ENCODE measurements at places on chromosomes 11 and 22.

- DNase-seq: no peak
These were observed 3.2 kb downstream of the DBX1 start for GRCh38 chr11:20156876-20157613.

DNA sequence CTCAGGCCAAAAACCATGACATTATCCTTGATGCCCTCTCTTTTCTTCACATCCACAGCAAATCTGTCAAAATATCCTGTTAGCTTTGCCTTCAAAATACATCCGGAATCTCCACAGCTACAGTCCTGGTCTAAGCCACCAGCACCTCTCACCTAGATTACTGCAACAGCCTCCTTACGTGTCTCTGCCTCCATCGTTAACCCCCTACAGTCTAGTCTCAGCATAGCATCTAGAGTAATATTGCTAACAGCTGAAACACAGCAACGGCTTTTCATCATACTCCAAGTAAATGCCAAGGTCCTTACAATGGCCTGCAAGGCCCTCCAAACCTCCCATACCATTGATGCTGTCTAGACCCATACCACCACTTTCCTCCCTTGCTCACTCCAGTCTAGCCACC is 4.4 kb downstream of the TSG101 start:
- DNase-seq: no peak

- DNase-seq: no peak
These were observed at the start of gene OR52E6 for GRCh38 chr11:5841797-5842196. Gene OR52E6, minus strand, starts transcription at chr11:5841897. Its CDS starts 0 bp downstream, at chr11:5841897.

DNA sequence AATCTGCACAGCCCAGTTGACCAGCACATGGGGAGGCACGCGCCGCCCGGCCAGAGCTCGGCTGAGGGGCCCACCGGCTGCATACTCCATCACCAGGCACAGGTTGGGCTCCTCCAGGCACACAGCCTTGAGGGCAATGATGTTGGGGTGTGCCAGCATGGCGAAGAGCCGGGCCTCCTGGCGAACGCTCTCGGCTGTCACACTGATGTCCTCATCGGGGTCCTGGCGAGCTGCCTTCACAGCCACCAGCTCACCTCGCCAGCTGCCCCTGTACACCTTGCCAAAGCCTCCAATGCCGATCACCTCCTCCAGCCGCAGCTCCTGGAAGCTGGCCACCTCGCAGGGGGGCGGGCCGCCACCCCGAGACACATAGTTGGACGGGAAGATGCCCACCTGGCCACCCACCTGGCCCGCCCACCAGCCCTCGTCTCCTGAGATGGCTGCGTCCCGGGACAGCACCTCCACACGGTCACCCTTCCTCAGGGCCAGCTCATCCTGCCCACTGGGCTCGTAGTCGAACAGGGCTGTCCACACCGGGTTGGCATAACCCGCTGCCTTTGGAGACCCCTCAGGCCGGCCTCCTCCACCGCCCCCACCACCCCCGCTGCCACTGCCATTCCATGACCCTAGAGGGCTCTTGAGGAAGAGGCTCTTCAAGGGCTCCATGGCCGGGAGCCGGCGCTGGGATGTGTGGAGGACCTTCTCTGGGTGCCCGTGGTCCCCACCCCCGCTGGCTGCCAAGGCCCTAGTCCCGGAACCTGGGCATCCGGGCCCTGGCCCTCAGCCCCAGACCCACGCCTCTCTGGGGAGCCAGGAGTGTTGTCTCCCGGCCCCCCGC is 711 bp downstream of the MAP3K11 start:
- DNase-seq: peak; percentile 24

GRCh38 chr22:40638261-40638660 is 1.7 kb upstream of the MRTFA start:
- no peak for DNase-seq

DNA sequence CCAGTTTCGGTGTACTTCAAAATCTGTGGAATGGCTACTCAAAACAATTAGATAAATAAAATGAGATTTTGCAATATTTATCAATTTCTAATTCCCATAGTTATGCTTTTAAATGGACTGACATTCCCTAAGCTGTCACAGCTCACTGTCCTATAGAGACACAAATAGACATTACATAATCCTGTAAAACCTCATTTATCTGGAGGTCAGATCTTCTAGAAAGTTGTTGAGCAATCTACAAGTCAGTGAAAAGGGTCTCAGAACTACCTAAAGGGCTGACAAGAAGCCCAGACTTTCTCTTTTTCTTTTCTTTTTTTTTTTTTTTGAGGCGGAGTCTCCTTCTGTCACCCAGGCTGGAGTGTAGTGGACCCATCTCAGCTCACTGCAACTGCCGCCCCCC is 12.0 kb downstream of the ALG8 start:
- DNase-seq: no peak

GRCh38 chr11:83914995-83915394 is 628.8 kb upstream of the CCDC90B start:
- no peak for DNase-seq

- DNase-seq: peak; percentile 41
These were observed at the start of gene SEZ6L for GRCh38 chr22:26169315-26170111. Gene SEZ6L, plus strand, starts transcription at chr22:26169462. Its CDS starts 208 bp downstream, at chr22:26169670.

GRCh38 chr11:57370251-57370650 is 10.7 kb downstream of the PRG3 start:
- DNase-seq: no peak

DNA sequence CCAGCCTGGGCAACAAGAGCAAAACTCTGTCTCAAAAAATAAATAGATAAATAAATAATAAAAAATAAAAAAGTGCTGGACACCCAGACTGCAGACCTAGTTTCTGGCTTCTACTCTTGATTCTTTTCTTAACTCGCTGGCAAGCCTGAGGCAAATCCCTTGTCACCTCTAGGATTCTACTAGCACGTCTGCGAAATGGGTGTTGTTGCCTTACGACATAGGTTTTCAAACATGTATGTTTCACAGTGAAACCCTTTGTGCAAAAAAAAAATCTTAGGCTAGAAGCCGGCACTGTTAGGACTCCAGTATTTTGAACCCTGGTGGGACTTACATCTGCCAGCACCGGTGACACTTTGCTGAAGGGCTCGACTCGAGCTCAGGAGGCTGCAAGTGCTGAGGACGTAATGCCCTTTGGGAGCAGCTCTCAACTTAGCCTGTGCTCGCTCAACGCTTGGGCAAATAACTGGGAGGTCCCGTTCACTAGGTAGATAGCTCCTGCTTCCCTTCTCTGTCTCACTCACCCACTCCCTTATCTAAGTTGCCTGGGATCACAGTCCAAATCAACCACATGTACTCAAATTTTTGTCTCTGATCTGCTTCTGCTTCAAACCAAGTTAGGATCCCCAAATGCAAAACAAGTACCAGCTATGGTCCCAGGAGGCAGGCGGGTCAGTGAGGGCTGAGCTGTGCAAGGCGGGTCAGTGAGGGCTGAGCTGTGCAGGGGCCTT is 34.7 kb upstream of the MYH9 start:
- DNase-seq: no peak

GRCh38 chr22:49188091-49188490 is 639.6 kb downstream of the BRD1 start:
- DNase-seq: no peak

DNA sequence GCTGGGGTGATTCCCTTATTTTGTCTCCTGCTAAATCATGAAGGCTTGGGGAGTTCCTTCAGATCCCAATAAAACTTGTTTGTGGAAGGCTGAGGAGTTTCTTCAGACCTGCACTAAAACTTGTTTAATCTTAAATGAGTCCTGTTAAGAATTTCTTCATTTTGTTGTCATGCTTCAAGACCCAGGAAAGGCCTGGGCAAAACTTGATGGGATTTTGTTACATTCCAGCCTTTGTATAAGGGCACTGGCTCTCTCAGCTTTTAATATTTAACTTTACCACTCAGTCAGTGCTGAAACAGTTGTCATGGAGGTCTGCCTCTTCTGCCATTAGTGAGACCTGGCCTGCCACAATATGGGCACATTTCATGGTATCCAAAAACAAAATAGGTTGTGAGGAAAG is 699.0 kb downstream of the ETS1 start:
- DNase-seq: no peak

- DNase-seq: no peak
These were observed 3.7 kb downstream of the RRP7A start for GRCh38 chr22:42515896-42516295.

DNA sequence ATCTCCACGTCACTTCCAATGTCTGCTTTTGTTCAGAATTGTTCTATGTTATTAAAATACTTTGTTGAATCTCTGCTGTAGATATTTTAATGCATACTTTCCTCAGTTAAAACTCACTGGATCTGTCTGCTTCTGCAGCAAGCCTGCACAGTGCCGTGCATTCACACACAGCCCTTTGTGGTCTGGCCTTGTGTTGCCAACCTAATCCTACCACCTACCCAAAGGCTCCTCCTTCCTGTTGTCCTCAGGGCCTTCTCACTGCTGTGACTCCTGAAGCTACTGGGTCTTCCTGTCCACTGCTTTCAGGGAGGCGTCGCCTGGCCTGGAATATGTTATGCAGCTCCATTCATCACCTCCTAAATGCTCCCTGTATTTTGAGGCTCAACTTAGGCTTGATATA is 67.0 kb downstream of the PPP6R3 start:
- no peak for DNase-seq

GRCh38 chr11:66081505-66081904 is 11.4 kb downstream of the PACS1 start:
- DNase-seq: peak; percentile 62

DNA sequence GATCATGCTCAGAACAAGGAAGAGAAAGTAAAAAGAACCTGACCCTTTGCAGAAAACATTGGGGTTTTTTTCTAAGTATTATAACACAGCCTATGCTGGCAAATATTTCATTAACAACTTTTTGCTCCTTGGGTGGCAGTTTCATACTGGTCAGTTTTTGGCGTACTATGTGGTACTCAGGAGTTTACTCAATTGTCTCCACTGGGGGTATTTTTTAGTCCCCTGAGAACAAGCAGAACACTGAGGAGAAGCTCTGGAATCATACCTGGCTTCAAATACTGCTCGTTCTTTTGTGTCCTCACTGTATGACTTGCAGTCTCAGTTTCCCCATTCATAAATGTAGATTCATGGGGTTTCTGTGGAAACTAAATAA is 90.4 kb downstream of the SERGEF start:
- DNase-seq: peak; percentile 2

- peak; percentile 51 for DNase-seq
These were observed 756.8 kb downstream of the NTM start for GRCh38 chr11:132126973-132127899.

- DNase-seq: peak; percentile 86
These were observed 7.7 kb downstream of the SLC37A2 start for GRCh38 chr11:125070699-125071254.

DNA sequence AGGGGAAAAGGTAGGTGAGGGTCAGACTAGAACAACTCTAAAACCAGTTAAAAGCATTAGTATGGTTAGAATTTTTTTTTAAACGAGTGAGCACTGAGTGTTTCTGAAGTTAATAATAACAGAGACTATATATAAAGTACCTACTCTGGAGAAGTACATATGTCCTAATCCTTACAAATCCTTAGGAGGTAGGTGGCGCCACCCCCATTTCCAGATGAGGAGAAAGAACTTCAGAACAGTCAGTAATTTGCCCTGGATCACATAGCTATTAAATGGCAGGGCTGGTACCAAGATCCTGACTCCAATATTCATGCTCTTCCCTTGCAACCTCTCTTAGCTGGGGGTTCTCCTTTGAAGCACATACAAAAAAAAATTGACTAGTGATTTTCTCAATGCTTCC is 80.5 kb downstream of the CLPB start:
- no peak for DNase-seq

GRCh38 chr11:93842461-93842860 is 8.0 kb downstream of the VSTM5 start:
- no peak for DNase-seq

GRCh38 chr11:117852309-117852708 is 24.1 kb downstream of the FXYD6 start:
- DNase-seq: no peak

- DNase-seq: no peak
These were observed 17.4 kb downstream of the ARHGAP1 start for GRCh38 chr11:46682773-46683752.

DNA sequence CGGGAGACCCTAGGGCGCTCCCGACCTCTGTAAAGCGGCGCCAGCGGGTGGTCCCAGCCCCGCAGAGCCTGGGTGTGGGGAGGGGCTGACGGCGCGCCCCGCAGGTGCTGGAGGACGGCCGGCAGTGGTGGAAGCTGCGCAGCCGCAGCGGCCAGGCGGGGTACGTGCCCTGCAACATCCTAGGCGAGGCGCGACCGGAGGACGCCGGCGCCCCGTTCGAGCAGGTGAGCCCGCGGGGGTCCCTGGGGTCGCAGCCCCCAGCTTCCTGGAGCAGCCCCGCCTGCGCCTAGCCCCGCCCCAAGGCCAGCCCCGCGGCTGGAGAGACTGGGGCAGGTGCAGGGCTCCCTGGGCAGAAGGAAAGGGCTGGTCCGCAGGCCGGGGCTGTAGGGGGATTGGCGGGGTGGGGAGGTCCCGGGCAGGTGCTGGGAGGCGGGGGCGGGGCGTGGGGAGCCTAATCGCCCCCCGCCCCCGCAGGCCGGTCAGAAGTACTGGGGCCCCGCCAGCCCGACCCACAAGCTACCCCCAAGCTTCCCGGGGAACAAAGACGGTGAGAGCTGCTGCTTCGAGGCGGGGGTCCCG is 19.7 kb downstream of the EPS8L2 start:
- DNase-seq: no peak

GRCh38 chr22:29697853-29698598 is 21.8 kb upstream of the CABP7 start:
- no peak for DNase-seq

DNA sequence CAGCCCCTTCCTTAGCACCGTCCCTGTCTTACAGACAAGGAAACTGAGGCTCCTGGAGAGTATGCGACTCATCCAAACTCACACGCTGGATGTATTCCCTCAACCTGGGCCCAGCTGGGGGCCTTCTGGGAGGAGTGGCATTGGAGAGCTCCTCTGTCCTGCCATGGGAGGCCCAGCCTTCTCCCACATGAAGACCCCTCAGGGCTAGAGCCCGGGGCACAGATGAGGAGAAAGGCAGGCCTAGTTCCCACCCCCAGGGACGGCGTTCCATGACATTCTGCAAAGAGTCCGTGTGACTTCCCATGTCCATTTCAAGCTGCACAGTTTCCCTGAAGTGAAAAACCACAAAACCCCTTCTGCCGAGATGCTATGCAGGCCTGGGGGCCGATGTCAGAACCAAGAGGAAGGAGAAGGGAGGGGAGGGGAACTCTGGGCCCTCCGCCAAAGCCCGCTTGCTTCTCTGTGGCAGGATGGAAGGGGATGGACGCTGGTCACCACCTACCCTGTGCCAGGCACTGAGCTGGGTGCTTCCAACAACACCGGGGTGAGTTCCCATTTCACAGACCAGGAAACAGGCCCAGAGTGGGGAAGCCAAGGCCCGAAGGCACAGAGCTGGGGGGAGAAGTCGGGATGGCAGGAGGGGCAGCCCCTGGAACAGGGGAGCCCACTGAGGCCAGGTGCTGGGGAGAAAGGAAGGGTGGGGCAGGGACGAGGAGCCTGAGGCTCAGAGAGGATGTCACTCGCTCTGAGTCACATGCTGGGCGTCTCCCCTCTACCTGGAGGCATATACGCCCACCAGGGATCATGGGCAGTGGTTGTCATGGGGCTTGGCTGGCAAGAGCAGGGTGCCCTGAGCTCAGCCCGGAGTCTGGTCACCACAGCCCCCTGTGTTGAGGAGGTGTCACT is 15.7 kb downstream of the RAC2 start:
- peak; percentile 51 for DNase-seq

DNA sequence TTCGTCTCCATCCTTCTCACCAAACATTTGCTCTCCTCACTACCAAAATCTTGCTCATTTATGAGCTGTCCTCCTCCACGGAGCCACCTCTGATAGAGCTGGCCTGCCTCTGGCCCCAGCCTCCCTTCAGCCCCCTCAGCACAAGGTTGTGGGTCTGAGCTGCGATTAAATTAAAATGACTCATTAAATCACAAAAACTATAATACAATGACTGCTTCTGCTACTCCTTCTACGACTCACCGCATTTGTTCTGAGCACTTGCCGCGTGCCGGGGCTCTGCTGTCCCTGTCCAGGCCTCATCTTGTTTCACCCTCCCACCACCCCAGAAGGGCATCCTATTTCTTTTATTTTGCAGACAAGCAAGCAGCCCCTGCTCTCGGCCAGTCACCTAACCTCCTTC is 49.2 kb upstream of the TIMP3 start:
- peak; percentile 31 for DNase-seq
